ENCODE measurements at places on chromosomes 6 and 20.

- DNase-seq = no peak
Observed at GRCh38 chr20:37945091-37945547, 42.2 kb downstream of the VSTM2L start.

- DNase-seq = no peak
Observed at GRCh38 chr6:10746915-10747250, 722 bp upstream of the TMEM14B start.

DNA sequence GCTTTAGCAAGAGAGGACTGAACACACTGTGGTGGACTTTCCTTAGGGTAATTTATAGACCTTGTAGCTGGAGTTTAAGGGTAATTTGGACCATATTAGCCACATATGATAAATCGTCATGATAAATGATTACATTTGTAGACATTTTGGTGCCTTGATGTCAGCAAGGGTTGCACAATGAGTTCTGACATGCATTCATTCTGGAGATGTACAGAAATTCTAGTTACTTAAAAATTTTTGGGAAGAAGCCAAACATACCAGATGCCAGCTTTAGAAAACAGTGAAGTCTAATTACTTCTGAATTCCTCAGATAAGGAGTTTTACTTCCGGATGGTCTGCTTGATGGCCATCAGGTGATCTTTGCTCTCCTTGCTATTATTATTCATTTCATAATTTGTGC lies 653.1 kb downstream of the TBC1D32 start:
- no peak for DNase-seq

DNA sequence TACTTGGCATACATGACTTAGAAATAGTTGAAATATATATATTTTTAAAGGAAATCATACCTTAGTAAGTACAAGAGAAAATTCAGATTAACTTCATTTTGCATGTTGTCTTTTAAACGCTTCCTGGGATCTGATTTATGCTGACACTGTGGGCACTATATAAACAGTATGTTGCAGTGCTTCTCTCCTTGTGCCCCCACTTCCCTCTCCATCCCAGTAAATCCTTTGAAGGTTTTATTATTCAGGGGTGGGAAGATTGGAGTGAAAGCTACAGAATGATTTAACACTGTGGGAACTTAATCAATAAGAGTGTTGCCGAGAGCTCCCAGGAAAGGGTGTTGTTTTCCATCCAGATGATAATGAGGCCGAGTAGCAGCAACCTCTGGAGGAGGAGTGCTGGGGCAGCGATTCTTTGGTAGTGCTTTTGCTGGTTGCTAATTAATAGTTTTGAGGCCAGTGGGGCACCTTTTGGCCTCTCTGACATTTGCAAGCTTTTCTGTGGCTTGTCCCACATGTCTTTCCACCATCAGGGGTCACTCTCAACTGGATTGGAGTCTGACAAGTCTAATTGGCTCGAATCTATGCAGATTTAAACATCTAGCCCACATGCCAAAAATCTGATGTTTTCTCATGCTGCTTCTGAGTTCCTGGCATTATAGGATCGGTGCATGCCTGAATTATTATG lies 183.0 kb upstream of the MMS22L start:
- no peak for DNase-seq

DNA sequence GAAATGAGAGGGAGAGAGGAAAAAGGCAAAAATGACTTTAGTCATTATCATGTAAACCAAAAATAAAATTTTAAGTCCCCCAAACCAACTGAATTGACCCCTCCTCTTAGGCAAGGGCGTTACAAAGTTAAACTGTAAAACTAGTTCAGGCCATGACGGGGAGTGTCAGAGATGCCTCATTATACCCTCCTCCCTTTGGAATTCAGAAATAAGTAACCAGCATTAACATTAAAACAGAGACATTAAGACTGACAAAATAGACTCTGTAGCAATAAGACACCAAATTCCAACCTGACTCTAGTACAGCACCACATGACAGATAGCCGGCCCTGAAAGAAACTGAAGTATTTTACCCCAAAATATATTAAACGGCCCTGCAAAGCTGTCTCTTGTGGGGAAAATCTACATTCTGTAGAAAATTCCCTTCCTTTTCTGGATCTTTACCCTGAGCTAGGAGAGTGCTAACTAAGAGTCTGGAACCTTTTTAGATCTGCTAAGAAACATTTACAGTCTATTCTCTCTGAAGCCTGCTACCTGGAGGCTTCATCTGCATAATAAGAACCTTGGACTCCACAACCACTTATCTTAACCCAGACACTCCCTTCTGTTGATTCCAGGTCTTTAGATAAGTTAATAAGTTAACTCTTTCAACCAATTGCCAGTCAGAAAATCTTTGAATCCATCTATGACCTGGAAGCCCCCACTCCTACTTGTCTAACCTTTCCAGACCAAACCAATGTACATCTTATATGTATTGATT lies 150.7 kb downstream of the PKHD1 start:
- peak; percentile 43 for DNase-seq

Measured in Caki2 (cell line).